ENCODE measurements at places on chromosomes 3 and 15.

DNA sequence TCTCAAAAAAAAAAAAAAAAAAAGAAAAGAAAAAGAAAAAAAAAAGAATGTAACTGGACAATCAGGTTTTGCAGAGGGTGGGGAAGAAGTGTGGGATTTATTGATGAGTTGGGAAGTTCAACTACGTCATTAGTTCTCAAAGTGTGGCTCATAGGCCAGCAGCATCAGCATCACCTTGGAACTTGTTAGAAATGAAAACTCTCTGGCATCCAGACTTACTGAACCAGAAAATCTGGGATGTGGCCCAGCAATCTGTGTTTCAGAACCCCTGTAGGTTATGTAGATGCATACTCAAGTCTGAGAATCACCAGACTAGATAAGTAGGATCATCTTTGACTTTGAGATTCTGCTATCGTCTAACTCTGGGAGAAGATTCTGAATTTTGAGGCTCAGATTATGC is 45.8 kb upstream of the ETV5 start:
- DNase-seq: no peak

GRCh38 chr3:153166206-153166605 is 4.2 kb downstream of the RAP2B start:
- no peak for DNase-seq

DNA sequence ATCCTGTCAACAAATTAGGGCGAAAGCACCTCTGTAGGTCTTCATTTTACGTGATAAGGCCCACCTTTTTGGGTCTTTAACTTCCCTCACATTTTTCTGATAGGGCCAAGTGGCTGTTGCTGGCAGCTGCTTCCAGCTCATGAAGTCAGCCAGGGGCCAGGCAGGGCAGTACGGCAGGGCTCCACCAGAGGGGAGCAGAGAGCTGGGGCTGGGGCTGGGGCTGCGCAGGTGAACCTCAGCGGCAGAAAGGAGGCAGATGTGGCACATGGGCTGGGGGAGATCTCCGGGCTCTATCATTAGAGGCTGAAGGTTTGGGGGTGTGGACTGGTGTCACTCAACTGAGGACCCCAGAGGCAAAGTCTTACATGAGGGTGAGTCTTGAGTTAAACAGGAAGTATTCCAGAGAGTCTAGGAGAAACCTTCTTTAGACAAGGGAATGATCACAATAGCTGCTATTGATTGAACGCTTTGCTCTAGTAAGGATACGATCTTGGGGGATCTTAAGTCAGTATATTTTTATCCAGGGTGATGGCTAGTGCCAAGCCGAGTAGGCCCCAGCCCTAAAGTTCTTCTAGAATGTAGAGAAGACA is 62.8 kb upstream of the MEX3B start:
- peak; percentile 65 for DNase-seq

GRCh38 chr3:7585052-7585451 is 724.1 kb downstream of the GRM7 start:
- no peak for DNase-seq

- DNase-seq: no peak
These were observed 8.9 kb downstream of the ADCY5 start for GRCh38 chr3:123439806-123440580.

DNA sequence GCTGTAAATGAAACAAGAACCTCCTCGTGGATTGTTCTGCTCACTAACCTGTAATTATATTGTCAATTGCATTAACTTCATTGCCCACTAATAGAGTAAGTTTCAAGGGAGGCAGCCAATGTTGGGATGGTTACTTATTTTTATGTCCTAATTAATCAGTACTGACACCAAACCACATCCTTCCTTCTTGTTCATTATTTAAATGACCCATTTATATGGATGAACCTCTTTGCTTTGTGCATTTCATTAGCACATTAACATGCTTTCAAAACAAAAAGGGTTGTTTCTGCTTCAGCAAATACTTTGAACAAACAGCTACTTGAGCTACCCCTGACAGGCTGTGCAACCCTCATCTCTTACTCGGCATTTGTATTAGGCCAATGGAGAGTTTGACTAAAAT is 374.2 kb downstream of the MECOM start:
- DNase-seq: no peak

GRCh38 chr3:18436213-18436612 is 11.1 kb upstream of the SATB1 start:
- DNase-seq: no peak

- no peak for DNase-seq
These were observed 71.8 kb downstream of the CHDH start for GRCh38 chr3:53774414-53774813.

DNA sequence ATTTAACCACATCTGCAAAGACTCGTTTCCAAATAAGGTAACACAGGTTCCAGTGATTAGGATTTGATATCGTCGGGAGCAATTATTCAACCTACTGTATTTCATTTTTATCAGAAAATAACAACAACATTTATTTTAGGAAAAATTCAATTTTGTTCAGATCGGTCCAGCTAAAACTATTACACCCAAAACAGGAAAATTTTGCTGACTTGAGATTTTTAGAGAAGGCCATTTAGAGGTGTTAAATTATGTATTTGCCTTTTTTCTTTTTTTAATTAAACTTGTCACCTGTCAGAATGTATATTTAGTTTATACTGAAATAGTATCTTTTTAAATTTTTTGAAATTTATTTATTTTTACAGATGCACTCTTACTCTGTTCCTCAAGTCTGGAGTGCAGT is 81.3 kb downstream of the ARHGAP31 start:
- DNase-seq: no peak

- DNase-seq: no peak
These were observed 135.6 kb downstream of the RBMS3 start for GRCh38 chr3:29416514-29416913.

GRCh38 chr3:161171639-161172552 is 49.2 kb upstream of the NMD3 start:
- DNase-seq: no peak

DNA sequence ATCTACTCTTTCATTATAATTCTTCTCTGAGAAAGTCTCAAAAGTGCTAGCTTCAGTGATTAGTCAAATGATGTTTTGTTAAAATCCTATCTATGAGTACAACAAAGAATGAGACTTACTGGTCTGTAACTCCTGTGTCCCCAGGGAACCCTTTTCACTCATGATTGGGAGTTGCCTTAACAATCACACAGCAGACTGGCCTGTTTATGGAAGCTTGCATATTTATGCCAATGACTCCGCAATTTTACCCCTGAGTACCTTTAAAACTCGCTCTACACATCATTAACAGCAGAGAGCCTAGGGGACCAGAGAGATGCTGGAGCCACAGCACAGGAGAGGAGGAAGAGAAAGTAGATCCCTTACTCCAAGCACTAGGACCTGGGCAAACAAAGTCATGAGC is 628.1 kb downstream of the IGSF11 start:
- no peak for DNase-seq

- DNase-seq: no peak
These were observed 49.1 kb downstream of the KLHL25 start for GRCh38 chr15:85745525-85746150.

DNA sequence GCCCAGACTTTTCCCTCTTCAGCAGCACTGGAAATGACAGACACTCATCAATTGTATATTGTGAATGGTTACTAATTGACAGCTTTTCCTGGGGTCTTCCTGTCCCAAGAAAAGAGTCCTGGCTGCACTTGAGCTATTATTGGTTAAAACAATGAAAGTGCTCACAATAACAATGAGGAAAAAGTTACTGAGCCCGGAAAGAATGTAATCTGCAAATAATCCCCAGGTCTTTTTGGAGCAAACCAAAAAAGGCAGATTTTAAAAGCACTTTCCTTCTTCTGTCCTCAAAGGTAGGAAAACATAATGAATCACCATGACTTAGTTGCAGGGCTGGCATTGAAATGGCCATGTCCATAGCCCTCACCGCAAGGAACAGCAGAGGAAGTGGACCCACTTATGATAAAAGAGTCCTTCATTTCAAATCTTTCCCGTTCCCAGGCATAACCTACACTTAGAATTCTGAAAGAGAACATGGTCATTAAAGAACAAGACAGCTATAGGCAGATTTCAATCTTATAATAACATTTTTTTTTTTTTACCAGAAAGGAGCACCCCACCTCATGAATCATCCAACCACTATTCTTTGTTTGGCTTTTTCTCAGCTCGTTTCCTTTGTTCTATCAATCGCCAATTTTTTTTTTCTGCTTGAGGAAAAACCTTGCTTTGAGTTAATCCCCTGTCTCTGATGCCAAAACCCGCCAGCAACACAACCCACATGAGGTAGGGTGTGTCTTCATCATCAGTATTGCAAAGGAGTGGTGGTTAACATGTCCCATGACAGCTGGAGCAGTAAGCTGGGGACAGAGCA is 35.5 kb upstream of the ATP1B3 start:
- no peak for DNase-seq

GRCh38 chr15:37095770-37096557 is 4.4 kb downstream of the MEIS2 start:
- no peak for DNase-seq

- no peak for DNase-seq
These were observed 63.1 kb downstream of the B3GALNT1 start for GRCh38 chr3:161042023-161042501.

DNA sequence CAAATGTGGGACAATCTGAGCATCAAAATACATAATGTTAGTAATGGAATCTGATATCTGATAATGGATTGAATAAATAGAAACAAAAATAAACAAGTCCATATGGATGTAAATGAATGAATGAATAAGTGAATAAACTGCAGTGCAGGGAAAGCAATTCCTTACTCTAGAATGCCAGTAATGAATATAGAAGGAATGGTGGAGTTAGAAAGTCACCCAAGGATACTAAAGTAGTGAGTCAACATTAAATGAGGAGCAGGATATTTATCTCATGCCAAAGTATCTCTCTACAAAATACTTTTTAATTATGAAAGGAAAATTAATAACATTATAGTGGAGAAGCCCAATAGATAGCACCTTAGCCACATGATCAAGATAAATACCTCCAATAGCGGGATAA is 300.3 kb downstream of the FEZF2 start:
- DNase-seq: no peak

DNA sequence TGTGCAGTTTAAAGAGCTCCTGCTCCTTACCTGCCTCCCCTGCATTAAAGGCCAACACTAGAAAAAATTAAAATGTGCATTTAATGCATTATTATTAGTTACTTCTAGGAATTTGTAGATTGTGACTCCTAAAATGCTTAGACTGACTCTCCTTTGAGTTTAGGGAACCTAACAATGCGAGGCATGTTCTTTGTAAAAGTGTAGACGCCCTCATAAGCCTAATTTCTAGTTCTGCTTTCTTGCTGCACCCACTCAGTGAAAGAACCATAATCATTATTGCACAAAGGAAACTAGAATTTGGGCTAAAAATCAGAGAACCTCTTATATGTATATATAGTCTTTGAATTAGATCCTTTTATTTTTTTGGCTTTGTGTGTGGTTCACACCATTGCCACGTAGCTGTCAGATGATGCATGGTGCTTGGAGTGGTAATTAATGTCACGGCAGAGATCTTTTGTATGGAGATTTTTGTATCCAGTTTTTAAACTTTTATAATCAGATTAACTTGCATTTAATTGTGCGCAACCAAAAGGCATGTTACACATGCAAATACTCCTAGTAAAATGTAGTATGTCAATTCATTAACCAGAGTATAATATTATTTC is 710 bp downstream of the ABHD10 start:
- no peak for DNase-seq

DNA sequence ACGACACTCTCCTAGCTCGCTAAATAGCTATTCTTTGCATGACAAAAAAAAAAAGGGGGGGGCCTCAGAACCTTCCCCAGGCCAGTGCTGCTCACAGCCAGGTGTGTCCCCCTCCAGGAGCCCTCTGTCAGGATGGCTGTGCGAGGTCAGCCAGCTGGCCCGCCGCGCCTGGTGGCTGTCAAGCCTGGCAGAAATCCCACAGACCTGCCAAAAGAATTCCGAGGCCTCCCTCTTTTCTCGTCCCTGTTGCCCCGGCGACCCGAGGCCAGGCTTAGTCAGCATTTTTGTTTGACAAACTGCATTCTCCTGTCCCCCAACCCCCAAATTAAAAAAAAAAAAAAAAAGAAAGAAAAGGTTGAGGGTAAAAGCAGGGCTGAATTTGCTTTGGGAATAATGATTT is 61.9 kb downstream of the TM4SF4 start:
- peak; percentile 24 for DNase-seq

Measured in colonic mucosa (tissue), 4 donors.